ENCODE measurements at places on chromosomes 7 and 10.

GRCh38 chr10:122786269-122786668 lies 59.4 kb downstream of the CUZD1 start:
- no peak for DNase-seq

- DNase-seq, result peak; percentile 25
Measured at GRCh38 chr10:5625992-5626777, 40.2 kb downstream of the ASB13 start.

DNA sequence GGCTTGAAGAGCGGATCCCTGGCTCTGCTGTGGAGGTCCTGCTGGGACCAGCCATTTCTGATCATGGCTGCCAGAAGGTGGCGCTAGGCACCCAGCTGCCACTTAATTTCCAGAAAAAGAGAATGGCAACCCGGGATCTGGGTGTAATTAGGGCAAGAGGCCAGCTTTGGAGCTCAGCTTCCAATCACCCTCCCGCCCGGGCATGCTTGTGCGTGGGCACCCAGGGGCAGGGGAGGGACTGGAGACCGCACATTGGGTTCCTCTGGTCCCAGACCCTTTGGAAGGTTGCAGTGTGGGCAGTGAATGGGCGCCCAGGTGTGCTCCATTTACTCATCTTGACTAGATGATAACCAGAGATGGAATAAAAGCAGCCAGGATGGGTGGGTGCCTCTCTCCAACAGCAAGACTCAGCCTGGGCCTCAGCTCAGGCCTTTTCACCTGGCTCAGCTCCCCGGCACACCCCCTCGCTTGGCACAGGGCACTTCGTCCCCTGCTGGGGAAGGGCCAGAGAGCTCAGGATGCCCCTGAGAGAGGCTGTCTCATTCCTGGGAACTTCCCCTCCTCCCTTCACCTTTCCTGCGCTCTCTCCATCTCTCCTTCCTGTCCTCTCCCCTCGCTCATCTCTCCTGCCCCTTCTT lies 14.7 kb downstream of the FAM241B start:
- peak; percentile 55 for DNase-seq

DNA sequence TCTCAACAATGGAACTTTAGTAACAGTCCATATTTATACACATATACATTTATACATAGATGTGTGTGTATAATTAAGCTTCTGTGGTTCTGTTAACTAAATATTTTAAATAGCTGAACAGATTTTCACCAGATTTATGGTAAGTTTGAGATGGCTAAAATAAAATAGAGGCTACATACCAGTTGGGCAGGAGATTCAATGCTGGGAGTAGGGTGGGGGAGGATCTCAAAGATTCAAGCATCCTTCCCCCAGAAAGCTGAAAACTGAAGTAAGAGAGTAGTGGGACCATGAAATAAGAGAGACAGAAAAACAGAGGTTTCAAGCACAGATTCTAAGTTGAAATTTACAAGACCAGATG lies 14.0 kb downstream of the LRRC17 start:
- DNase-seq, result no peak

- no peak for DNase-seq
Measured at GRCh38 chr7:70512761-70513160, 619.2 kb upstream of the GALNT17 start.

GRCh38 chr7:1421020-1421790 lies 38.1 kb downstream of the MICALL2 start:
- DNase-seq, result no peak
